ENCODE measurements at places on chromosomes 4 and X.
A peak's percentile ranks its signal among the peaks of the same experiment; 100 is the strongest.

DNA sequence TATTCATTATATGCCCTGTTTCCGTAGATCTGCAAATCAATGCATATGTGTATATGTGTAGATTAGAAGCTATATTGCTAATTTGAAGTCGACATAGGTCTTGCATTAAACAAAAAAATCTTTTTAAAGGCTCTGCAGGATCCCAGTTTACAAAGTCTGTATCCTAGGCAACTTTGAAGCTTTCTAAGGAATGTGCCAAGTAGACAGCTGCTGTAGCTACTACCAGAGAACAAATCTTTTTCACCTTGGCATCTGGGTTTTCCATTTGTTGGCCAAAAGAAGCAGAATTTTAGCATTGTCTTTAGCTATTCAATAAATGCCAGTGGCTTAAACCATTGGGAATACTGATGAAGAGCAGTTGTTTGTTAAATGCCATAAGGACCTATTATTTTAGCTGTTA, 88.0 kb downstream of the NAA11 start:
- DNase-seq, result no peak

GRCh38 chr4:141079393-141079930, 53.8 kb downstream of the RNF150 start:
- DNase-seq, result no peak

DNA sequence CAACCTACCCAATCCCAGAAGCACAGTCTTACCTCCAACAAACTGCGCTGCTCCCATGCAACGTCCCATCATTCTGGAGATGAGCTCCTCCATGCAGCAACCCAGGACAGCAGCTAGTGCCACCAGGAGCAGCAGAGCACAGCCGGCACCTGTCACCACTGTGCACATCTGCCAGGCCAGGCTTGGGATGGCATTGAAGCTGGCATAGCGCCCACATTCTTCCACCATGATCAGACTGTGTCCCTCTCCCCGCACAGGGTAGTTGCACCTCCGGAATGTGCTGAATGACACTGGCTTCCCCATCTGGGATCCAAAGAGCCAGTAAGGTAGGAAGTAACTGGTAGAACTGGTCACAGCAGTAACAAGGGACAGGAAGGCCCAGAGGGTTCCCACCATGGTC, 8.8 kb downstream of the LHFPL1 start:
- DNase-seq, result no peak

GRCh38 chrX:265502-265901, 15.7 kb upstream of the PLCXD1 start:
- no peak for DNase-seq

DNA sequence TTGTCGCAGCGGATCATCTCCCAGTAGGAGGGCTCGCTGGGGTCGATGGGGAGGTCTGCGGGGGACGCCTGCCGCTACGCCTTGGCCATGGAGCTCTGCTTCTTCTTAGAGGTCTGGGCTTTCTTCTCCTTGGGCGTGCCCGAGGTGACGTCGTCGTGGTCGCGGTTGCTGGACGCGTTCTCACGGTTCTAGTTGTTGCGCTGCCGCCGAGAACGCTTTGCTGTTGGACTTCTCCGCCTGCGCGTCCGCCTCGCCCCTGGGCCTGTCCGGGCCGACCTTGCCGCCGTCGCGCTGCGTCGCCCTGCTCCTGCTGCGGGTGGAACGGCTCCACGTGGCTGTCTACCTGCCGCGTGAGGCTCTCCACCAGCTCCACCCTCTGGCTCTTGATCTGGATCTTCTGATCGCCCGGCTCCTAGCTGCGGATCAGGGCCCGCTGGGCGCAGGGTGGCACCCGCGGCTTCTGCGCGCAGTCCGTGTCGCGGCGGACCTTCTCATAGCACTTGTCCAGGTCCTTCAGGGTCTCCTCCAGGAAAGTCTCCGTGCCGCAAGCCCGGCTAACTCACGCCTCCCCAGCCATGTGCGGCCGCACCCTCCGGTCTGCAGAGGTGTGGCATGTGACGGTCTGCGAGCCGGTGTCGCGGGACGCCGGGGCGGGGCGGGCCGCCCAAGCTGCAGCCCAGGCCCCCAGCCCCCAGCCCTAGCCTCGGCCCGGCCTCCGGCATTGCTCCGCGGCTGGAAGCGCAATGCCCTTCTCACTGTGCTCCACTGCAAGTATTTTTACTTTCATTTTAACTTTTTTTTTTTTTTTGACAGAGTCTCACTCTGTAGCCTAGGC, 40.5 kb upstream of the OGT start:
- peak; percentile 13 for DNase-seq

- no peak for DNase-seq
Observed at GRCh38 chr4:185542626-185543315, 7.5 kb upstream of the PDLIM3 start.

DNA sequence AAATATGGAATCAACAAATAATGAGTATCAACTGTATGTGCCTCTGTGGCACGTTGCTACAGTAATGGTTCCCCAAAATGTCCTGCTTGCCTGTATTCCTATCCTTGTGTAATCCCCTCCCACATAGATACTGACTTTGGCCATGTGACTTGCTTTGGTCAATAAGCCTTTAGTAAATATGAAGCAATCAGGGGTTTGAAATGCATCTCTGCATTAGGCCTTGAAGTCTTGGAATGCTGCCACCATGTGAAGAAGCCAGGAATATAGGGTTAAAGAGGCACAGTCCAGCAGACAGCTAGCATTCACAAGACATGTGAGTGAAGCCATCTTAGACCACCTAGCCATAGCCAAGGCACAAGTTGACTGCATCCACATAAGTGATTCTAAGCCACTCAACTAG, 190.9 kb downstream of the GABRB1 start:
- DNase-seq, result no peak

- no peak for DNase-seq
Observed at GRCh38 chr4:127634181-127634580, 1.4 kb downstream of the INTU start.

GRCh38 chr4:72767618-72768302, 198.7 kb upstream of the ADAMTS3 start:
- DNase-seq, result no peak

GRCh38 chrX:136829413-136829812, 48.7 kb upstream of the ARHGEF6 start:
- DNase-seq, result no peak

- no peak for DNase-seq
Observed at GRCh38 chrX:47098338-47099094, 20.3 kb downstream of the RGN start.

DNA sequence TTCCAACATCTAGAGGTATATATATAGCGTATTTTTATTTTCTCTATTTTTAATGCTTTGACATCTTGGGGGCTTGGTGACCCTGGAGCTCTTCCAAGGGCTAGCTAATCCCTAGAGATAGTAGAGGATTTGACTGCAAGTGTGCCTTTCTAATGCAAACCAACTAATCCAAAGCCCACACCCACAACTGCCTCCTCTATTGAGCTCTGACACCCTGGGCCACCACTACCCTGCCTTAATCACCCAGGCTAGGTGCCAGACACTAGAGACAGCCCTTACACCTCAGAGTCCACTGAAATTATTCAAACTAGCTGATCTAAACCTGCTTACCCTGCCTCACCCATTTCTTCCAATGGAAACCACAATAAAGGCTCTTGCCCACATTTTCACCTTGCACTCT, 69.6 kb upstream of the ATXN3L start:
- no peak for DNase-seq

GRCh38 chr4:154491341-154492271, at the start of gene DCHS2:
DCHS2 (minus strand) TSS chr4:154491799; CDS start chr4:154491355, 444 bp downstream.
- peak; percentile 1 for DNase-seq

GRCh38 chr4:156635051-156635450, 336.5 kb downstream of the PDGFC start:
- DNase-seq, result no peak

DNA sequence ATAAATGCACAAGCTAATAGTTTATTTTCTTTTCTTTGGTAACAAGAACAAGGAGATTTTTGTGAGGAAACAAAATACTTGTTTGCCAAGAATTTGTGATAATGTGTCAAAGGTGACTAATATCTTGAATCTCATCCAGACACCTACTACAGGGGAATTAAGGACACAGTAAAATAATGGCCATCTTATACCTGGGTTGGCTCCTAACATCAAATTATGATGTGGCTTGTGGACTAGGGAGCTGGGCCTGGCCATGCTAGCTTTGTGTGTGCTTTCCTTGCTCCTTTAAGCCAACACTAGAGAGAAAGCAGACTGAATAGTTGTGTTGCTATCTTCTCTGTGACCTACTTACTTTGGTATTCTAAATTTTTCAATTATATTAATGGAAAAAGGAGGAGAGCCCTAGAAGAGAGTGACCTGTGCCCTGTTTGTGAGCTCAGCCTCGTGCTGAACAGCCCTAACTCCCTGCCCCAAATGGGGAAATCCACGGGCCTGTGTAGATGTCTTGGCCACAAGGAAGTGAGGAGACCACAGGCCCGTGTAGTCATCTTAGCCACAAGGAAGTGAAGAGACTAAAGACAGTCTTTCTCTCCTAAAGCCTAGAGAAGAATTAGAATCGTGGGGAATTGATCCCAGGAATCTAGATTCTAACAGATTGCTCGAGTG, 23.3 kb downstream of the ARHGAP24 start:
- no peak for DNase-seq

DNA sequence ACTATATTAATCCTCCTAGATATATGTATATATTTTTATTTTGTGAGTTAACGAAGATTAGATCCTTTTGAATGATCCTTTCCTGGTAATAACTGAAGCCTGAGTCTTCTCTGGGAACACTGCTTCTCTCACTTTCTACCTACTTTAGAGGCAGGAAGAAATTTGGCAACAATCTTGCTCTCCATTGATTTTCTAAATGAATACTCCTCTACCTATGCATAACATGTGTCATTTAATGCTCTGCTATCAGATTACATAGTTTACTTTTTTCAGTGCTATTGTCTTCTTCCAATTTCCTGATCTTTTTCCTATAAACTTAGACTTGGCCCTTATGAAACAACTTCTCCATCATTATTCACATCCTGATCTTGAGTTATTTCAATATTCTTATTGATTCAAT, 60.4 kb upstream of the PDHA2 start:
- DNase-seq, result no peak

DNA sequence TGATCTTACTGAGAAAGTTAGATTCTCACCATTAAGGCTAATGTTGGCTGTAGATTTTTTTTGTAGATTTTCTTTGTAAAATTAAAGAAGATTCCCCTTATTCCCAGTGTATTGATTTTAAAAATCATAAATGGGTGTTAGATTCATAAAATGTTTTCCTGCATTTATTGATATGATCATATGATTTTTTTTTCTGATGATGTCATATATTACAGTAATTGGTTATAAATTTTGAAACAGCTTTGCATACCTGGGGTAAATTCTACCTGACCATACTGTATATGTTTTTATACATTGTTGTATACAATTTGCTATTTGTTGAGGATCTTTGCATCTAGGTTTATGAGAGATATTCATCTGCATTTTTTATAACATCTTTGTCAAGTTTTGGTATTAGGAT, 880.3 kb upstream of the GRIA3 start:
- DNase-seq, result no peak

- DNase-seq, result no peak
Observed at GRCh38 chr4:78185117-78185516, 128.0 kb downstream of the FRAS1 start.

DNA sequence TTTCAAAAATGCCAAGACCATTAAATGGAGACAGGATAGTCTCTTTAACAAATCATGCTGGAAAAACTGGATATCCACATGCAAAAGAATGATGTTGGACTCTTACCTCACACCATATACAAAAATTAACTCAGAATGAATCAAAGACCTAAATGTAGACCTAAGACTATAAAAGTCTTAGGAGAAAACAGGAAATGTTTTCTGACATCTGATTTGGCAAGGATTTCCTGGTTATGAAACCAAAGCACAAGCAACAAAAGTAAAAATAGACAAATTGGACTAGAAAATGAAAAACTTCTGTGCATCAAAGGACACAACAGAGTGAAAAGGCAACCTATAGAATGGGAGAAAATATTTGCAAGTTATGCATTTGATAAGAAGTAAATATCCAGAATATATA, 37.6 kb downstream of the ARFIP1 start:
- DNase-seq, result no peak

DNA sequence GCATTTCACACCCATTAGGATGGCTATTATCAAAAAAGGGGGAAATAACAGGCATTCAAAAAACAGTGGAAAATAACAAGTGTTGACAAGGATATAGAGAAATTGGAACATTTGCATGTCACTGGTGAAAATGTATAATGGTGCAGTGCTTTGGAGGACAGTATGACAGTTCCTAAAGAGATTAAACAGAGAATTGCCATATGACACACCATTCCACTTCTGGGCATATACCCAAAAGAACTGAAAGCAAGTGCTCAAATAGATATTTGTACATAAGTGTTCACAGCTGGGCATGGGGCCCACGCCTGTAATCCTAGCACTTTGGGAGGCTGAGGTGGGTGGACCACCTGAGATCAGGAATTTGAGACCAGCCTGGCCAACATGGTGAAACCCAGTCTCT, 348.1 kb downstream of the NR3C2 start:
- DNase-seq, result no peak

DNA sequence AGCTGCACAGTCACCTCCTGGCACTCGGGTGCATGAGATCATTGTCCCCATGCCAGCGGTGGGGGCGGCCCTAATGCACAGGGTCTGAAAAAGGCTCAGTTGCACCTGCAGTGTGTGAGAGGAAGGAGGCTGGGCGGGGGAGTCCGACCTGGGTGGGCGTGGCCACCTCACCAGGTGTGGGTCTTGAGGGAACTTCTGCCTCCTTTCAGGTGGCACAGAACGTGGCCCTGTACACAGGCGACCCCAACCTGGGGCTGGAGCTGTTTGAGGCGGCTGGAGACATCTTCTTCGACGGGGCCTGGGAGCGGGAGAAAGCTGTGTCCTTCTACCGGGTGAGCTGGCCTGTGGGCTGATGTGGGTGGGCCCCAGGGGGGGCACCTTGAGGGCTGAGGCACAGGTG, 34.3 kb upstream of the HTRA3 start:
- DNase-seq, result no peak

DNA sequence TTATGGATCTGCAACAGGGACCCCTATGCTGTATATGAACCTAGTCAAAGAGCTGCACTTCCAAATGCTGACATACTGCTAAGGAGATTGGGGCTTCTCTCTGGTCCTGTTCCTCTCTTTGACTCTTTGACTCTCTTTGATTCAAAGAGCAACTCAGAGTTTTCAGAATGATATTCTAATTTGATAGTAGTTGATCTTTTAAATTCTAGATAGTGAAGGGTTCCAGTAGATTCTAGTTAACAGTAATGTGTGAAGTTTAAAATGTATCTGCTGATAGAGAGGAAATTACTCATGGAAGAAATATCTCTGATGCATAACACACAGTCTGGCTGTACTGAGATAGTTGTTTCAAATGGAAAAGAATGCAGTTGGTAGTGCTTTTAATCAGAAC, 239.1 kb downstream of the RASL11B start:
- no peak for DNase-seq

- DNase-seq, result no peak
Observed at GRCh38 chr4:19301527-19301926, 950.2 kb upstream of the SLIT2 start.

DNA sequence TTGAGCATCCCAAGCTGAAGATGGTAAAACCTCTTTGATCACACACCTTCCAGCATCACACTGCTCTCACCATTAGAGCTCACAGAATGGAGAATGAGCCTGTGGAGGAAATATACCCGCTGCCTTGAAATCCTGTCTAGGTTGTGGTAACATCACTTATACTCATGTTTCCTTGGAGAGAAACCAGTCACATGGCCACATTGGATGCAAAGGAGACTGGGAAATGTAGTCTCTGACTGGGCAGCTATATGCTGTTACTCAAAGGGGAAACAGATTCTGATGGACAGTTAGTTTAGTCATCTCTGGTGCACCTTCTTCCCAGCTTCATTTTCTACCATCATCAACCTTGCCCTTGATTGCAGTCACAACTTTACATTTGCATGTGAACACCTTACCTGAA, 286.3 kb downstream of the ANKRD50 start:
- no peak for DNase-seq

Measured in central memory CD4-positive, alpha-beta T cell (primary cell).